Endodermal cell (in vitro differentiated cells): ENCODE measurements at places on chromosomes 13 and 19. TPM values are rescaled to one million over a fixed set of nuclear protein-coding genes. Genes with fewer than 3 reads are reported as not detected.

TEX26 gene
- total RNA-seq = not detected in 3 replicates

LIM2 gene
- total RNA-seq = not detected in 3 replicates

VWA8 gene
- 19.9 and 25.6 TPM in 2 replicates for total RNA-seq

KIR3DL2 gene
- total RNA-seq = not detected in 2 replicates

ZNF317 gene
- 26.7 to 37.8 TPM (median 36.7 TPM) in 3 replicates for total RNA-seq

ZNF829 gene
- total RNA-seq = 5.7 and 6.2 TPM in 2 replicates

RNF225 gene
- 0.81 and 0.92 TPM in 2 replicates for total RNA-seq

DDX39A gene
- 44.1 to 89.1 TPM (median 86.1 TPM) in 3 replicates for total RNA-seq
